ENCODE measurements at places on chromosomes 11 and 22.

- DNase-seq = no peak
Observed at GRCh38 chr22:24049978-24050377, 38.9 kb downstream of the CABIN1 start.

DNA sequence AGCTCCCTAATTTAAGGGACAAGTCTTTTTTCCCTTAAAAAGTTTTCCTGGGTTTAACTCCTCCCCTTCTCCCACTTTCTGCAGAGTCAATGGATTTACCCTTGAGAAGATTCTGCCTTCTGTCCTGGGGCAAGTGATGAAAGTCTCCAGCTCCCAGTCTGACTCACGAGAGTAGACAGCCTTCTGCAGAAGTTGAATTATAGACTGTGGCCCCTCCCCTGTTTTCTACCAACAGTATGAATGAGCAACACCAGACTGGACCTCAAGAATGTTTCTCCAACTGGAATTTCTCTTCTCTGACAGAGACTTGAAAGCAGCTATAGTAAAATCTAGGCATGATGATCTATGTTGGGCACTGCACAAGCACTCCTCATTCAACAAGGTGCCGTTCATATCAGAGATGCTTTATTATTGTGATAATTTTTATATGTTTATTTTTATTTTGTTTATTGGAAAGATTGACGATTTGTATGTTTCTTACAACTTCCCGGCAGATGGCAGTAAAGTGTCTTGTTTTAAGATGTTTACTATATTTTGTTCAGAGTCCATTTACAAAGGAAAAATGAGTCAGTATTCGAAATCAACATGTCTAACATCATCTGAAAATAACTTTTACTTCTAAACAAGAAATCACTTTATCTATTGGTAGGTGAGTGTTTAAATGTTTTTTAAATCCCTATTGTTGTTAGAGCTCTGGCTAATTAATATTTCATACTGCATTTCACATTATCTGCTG, 56.6 kb downstream of the LMO2 start:
- no peak for DNase-seq

- no peak for DNase-seq
Observed at GRCh38 chr11:93034031-93034722, 64.7 kb downstream of the MTNR1B start.

DNA sequence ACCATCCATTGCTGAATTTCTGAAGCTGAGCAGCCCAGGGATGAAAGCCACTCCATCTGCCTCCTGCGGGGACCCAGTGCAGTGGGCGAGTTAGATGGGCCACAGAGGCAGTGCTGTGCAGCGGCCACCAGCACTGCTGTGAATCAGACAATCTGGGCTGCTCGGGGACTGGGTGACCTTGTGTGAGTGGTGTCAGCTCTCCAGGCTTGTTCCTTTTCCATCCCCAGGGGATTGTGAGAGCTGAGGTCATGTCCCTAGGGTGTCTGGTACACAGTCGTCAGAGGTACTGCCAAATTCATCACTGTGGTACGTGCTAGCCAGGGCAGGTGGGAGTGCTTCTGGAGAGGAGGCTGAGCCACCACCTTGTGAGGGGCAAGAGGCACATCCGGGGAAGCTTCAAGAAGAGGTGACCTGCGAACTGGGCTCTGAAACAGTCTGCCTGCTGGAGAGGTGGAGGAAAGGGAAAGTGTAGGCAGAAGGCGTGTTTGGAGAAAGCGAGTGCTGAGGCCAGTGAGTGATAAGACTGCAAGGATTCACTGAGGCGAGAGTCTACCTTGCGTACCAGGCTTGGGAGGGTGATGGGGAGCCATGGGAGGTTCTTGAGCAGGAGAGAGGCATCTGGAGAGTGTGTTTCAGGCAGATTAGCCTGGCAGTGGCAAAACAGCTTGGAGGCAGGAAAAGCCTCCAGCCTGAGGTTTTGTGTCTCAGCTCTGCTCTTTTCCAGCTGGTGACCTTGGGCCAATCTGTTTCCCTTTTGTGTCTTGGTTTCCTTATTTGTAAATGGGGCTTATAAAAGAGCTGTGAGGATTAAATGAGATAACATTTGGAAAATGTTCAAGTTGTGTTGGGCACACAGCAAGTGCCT, 22.7 kb downstream of the CACNA1I start:
- no peak for DNase-seq

DNA sequence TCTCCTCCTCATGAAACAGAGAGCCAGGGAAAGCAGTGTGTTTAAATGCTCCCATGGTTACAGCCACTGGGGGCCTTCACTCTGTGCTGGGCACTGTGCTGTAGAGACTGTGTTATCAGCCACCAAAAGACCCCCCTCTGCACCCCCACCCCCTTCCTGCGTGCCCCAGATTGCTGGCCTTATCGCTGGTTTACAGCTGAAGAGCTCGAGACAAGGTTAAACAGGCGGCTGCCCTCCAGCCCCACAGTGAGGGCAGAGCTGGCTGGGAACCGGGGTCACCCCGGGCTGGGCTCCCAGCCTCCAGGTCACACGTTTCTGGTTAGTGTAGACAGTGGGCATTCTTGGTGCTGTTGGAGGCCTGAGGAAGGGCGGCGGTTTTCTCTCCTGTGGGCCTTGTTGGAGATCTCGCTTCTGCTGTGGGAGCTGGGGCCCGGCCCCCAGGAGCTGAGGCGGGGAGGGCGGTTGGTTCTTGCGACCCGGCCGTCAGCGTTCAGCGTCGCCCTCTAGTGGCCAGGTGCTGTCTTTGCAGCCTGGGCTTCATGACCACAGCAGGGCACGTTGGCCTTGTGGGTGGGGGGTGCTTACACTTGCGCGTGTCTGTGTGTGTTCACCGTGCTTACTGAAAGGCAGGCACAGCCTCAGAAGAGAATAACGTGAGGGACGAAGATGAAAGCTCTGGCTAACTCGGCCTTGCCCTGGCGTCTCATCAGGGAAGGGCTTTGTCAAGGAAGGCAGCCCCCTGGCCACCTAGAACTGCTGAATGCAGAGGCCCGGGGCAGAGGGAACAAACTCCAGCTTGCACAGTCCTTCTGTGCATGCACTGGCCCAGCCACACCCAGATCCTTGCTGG, 40.8 kb downstream of the TBC1D22A start:
- DNase-seq = no peak

- no peak for DNase-seq
Observed at GRCh38 chr22:17566776-17567175, 3.5 kb downstream of the SLC25A18 start.

DNA sequence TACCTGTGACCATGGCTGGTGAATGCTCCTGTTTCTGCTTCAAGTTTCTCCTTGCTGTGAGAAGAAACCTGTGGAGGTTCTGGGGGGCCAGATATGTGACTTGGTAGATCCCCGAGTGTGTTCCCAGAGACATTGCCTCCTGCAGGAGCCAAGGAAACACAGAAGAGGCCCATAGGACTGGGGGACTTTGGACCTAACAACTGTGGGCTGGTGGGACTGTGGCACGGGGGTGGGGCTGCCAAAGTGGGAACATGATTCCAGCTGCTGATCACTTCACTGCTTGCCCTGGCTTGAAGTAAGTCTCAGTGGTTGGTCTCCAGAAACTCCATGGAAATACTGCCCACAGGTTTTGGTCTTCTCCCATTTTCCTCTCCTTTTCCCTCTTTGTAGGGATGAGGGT, 4.1 kb upstream of the NR1H3 start:
- no peak for DNase-seq

GRCh38 chr11:57729479-57729878, 11.8 kb upstream of the SELENOH start:
- no peak for DNase-seq

DNA sequence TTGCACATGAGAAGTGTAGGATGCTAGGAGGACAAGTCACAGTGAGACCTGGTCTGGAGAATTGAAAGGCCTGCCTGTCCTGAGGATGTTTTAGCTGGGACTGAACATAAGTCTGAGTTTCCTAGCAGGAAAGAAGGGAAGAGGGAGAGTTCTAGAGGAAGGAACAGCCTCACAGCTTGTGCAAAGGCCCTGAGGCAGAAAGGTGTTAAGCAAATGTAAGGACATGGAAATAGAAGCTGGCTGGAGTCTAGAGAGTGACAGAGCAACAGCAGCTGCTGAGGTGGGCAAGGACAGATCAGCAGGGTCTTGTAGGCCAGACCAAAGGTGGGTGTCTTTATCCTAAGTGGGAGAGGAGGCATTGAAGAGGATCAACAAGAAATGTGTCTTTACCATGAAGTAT, 210.9 kb upstream of the E2F8 start:
- no peak for DNase-seq

- no peak for DNase-seq
Observed at GRCh38 chr11:32139896-32140520, 49.1 kb downstream of the RCN1 start.

DNA sequence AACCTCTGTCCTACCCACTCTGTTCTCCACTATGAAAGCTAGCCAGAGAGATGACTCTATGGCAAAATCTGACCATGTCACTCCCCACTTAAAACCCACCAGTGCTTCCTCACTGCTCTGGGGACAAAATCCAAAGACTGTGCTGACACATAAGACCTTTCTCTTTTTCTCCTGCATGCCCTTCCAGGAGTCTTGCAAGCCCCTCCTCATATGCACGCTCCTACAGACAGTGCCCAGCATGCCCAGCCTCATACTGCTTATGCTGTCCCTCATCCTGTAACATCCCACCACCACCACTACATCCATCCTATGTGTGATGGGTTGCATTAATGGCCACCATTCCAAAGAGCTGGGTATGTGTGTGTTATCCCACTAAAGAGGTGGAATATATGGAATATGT, 118.3 kb downstream of the BUD13 start:
- no peak for DNase-seq
